ENCODE measurements at places on chromosomes 13 and 19.

DNA sequence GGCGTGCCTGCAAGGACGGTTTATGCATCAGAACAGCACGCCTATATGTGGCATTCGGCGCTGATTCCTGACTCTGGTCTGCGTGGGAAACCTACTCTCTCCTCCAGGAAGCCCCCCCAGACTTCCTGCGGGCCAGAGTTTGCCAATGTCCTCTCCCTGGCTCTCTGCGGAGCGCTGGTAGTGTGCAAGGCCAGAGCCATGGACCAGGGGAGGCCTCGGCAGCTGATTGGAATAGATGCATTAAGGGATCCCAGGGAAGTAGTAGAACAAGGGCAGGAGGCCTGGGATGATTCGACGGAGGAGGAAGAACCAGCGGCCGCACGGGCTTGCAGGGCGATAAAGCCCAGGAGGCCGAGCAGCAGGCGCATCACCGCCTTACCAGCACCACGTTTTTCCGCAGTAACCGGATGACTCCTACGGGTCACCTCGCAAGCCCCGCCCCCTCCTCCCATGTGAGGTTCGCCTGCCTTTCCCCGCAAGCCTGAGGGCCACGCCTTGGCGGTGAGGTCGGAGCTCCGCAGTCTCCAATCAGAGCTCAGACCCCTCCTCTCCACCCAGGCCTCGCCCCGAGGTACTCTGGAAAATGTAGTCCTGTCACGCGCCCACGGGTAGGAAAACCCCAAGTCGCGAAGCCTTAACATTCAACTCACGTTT, 5.0 kb downstream of the CLEC11A start:
- DNase-seq = peak; percentile 71

DNA sequence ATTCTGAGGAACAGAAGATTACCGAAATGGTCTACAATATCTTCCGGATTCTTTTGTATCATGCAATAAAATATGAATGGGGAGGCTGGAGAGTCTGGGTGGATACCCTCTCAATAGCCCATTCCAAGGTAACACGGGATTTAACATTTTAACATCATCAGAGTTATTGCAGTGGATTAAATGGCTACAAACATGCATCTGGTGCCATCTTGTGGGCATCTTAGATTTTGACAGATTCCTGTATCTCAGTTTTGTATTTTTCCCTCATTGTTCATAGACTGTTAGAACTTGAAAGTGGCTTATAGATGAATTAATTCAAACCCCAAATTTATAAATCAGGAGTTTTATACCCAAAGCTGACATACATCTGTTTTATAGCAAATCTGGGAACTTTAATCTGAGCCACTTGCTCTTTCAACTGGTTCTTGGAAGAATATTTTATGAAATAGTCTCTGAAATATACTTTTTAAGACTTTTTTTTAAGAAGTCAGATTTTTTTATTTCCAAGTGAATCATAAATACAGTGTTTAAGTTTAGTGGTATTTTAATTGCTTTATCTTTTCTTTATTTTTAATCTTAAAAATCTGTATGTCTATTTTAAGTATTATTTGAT, 215.2 kb downstream of the NBEA start:
- no peak for DNase-seq

- no peak for DNase-seq
Observed at GRCh38 chr13:50797091-50797490, 46.4 kb downstream of the DLEU7 start.

- no peak for DNase-seq
Observed at GRCh38 chr19:39304185-39304513, 7.9 kb downstream of the IFNL1 start.

GRCh38 chr19:39060171-39060570, 24.0 kb upstream of the ACP7 start:
- DNase-seq = no peak

DNA sequence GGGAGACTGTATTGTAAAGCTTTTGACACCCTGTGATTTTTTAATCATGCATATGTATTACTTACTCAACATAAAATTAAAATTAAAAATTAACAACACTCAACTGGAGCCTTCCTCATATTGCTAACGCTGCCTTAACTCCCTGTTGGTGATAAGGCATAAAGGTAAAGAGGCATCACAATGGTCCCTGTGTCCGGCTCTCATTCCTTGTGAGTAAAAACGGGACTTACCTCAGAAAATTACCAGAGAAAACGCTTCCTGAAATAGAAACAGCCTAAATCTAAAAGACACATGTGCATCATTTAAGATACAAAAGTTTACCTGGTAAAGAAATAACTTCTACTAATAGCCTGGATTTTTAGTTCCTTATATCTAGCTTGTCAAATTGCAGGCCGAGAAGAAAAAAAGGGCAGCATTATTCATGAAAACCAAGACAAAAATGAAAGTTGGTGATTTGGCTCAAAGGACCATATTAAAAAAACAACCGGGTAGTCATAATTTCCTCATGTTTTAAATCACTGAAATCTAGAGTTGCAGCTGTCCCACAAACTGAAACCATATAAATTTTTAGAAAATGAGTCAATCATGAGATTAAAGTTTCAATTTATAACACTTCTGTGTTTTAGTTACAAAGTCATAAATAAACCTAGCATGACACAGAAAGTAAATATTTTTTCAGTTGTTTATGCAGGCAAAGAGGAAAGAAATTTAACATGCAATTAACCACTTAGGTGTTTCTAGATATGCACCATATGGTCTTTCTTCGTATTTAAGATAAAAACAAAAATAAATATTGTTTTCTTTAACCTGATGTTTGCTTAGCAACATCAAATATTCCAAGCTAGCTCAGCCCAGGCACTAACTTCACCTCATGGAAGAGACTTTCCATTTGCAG, 94.7 kb downstream of the MIPEP start:
- no peak for DNase-seq

- DNase-seq = no peak
Observed at GRCh38 chr19:31171936-31172335, 177.3 kb downstream of the TSHZ3 start.

DNA sequence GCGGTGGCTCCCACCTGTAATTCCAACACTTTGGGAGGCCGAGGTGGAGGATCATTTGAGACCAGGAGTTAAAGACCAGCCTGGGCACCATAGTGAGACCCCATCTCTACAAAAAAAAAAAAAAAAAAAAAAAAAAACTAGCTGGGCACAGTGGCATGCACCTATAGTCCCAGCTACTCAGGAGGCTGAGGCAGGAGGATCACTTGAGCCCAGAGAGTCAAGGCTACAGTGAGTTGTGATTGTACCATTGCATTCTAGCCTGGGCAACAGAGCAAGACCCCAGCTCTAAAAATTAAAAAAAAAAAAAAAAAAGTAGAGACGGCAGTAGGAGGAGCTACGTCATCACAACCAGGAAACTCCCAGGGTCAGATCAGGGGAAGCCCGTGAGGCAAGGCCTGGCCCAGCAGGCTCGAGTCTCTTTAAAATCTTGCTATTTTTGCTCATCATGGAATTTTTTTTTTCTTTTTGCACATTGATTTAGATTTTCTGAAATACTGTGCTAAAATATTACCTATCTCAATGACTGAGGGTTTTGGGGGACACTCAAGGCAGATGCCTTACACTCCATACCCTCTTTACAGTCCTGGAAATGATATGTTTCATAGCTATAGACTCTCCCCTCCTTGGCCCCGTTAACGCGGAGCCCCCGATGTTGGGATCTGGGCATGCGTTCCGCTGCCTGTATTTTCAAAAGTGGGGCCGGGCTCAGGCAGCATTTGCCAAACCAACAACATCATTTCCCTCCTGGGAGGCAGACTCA, 44.4 kb upstream of the USE1 start:
- no peak for DNase-seq

- DNase-seq = no peak
Observed at GRCh38 chr13:98508685-98509084, 68.2 kb downstream of the STK24 start.

DNA sequence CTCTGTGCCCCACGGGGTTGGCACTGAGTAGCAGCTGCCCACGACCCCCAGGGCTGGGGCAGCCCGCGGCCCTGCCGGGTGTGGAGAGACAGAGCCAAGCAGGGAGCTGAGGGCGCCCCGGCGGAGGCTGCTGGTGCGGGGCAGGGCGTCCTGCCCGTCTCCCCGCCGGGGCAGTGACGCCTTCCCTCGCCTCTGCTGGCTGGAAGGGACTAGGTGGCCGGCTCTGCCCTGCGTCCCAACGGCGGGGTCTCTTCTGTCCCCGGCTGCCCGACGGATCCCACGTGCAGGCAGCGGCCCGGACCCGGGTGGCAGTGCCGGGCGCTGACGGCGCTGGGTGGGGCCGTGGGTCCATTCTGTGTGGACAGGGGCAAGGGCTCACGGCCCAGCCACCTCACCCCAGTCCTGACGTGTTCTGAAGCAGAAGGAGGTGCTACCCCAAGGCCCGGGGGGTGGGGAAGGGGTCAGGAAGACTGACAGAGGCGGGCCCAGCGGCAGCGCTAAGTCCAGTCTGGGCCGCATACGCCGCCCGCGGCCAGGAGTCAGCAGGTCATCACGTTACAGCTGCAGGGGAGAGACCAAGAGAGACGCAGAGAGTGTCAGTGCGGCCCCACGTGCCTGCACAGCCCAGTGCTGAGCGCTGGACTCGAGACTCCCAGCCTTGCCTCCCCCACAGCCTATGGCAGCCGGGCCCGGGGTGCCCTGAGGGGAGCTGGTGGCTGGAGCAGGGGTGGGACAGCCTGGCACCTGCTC, 15.1 kb upstream of the PLPP2 start:
- DNase-seq = no peak

DNA sequence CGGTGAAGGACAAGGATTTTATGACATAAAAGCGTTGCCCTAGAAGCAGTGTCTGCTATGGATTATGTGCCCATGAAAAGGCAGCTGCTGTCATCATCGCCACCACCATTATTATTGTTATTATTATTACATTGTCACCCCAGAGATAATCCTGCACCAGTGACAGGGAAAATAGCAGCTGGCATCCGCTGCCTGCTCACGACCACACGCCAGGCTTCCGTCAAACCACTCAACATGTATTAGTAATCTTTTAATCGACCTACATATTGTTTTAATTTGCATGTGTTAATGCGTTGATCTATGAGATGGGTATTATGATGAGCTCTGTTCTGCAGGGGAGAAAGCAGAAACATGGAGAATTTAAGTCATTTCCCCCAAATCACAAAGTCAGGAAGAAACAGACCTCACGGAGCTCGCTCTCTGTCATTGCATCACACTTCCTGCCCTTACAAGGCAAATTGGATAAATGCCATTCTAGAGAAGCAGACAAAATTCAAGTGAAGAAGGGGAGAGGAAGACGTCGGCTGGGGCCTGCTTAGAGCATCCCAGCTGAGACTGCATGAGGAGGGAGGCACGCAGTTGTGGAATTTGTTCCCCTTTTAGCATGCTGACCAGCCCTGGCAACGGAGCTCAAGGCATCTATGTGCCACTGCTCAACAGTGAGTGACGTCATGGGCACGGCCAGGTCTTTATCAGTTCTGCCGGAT, at the start of gene FFAR3:
Gene FFAR3 (plus strand): TSS at position 594 of the 707 bp plus-strand sequence. CDS start 431 bp downstream, outside the sequence.
- peak; percentile 38 for DNase-seq

DNA sequence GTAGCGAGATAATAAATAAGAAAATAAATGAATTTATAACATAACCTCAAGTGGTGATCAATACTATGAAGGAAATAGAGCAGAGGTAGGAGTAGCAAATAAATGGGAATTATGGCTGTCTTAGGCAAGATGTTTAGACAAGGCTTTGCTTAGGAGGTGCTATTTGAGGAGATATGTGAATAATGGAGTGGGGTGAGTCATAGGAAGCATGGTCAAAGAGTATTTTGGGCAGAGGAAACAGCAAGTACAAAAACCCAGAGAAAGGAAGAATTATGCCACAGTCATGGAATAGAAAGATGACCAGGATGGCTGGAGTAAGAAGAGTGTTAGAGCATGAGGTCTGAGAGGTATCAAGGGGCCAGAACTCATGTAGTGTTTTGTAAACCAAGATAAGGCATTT, 33.6 kb upstream of the LPAR6 start:
- no peak for DNase-seq

DNA sequence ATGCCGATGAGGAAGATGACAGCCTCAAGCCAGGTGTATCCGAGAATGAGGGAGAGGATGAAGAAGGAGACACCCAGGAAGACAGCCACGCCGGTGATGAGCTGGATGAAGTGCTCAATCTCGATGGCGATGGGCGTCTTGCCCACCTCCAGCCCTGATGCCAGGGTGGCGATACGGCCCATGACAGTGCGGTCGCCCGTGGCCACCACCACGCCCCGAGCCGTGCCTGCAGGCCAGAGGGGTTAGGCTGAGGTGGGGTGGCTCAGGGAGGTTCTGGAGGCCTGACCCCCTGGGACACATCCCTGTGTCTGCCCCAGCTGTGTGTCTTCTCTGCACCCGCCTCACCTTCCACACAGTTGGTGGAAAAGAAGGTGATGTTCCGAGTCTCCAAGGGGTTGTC, 9.1 kb downstream of the ATP1A3 start:
- no peak for DNase-seq

DNA sequence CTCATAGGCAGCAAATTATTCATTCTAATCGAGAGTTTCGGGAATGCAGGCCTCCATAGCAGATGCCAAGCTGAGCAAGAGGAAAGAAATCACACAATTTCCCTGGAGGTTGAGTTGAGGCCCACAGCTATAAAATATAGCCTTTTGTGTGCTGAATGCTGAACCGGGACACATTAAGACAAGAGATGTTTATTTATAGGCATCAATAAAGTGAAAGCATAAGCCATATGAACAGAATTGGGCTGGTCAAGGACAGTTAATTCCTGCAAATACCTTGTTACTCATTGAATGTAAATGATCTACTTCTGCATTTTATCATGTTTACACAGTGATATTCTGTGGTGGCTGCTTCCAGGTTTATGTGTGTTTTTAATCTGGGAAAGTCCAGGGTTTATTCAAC, 461.7 kb downstream of the KLF12 start:
- DNase-seq = no peak

- DNase-seq = peak; percentile 89
Observed at GRCh38 chr19:16283210-16284061, 41.2 kb upstream of the KLF2 start.

GRCh38 chr13:98216135-98216565, 39.1 kb upstream of the RNF113B start:
- DNase-seq = peak; percentile 63

GRCh38 chr13:101640788-101641400, 188.4 kb downstream of the ITGBL1 start:
- DNase-seq = no peak

GRCh38 chr19:39474139-39474620, 6.5 kb upstream of the TIMM50 start:
- DNase-seq = peak; percentile 49

- no peak for DNase-seq
Observed at GRCh38 chr19:46159418-46160232, 11.6 kb downstream of the IGFL2 start.

DNA sequence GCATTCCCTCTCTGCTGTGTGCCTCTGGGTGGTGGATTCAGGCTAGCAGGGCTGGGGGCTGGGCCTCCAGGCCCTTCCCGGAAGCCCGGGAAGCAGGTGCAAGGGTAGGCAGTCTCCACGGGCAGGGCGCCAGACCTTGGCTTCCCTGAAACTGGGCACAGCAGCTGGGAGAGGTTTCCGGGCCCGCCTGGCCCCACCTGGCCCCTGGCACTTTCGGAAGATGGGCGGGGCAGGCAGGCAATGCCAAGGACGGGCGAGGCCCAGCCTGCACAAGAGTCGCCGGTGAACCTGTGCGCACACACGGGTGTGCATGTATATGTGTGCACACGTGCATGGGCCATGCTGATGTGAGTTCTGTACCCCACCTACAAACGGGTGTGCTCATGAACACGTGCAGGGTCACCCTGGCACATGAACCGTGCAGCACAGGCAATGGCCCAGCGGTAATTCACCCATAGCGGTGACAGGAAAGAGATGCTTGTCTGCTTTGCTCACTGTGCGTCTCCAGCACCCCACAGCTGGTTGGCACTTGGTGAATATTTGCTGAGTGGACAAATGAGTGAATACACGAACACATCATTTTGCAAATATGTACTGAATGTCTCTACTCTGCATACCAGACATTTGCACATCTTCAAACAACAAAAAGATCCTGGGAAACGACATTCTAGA, 15.3 kb downstream of the GADD45B start:
- no peak for DNase-seq

- DNase-seq = no peak
Observed at GRCh38 chr13:112105892-112106291, 38.9 kb downstream of the SOX1 start.

Measured in heart left ventricle (tissue), 16 donors.